ENCODE measurements at places on chromosomes 13 and 19. TPM values are rescaled to one million over a fixed set of nuclear protein-coding genes. Genes with fewer than 3 reads are reported as not detected.

Gene THSD1
- 45.2 TPM for total RNA-seq

Gene FXYD1
- not detected for total RNA-seq

Gene NLRP4
- total RNA-seq = not detected

Gene ACP7
- not detected for total RNA-seq

Gene OR7D2
- total RNA-seq = not detected

DNA sequence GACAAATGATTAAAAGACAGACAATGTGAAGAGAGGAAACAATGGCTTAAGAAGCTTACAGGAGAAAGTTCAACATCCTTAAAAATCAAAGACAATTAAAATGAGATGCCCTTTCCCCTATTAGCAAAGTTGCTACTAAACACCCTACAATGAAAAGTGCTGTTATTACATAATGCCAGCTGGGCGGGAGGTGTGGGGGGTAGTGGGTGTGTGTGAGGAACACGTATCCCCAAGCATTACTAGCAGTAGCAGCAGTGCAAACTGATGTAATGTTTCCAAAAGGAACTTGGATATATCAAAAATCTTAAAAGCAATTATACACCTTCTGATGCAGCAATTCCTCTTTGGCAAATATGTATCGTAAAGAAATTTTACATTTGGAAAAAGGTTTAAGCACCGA is 70.9 kb downstream of the PEG3 start:
- DNase-seq = no peak

- DNase-seq = no peak
Measured at GRCh38 chr13:97574926-97575325, 141.0 kb downstream of the RAP2A start.

GRCh38 chr19:50512999-50513745 is 541 bp downstream of the ASPDH start:
- no peak for DNase-seq

GRCh38 chr13:33326246-33326645 is 40.7 kb upstream of the STARD13 start:
- no peak for DNase-seq

DNA sequence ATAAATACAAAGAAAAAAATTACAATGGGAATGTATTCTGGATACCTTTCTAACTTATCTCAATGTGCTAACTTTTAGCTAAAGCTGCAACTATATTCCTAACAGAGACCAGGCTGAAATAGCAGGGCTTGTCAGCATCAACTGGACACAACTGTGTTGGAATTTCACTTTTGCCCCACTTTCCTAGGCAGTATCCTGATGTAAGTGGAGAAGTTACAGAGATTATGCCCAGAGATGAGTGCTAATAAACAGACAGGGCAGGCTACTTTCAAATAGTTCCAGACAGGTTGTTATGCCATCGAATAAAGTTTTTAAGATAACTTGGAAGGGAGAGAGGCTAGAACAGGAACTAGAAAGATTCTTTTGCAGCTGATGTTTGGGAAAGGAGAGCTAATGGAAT is 201.9 kb downstream of the KCTD12 start:
- no peak for DNase-seq

DNA sequence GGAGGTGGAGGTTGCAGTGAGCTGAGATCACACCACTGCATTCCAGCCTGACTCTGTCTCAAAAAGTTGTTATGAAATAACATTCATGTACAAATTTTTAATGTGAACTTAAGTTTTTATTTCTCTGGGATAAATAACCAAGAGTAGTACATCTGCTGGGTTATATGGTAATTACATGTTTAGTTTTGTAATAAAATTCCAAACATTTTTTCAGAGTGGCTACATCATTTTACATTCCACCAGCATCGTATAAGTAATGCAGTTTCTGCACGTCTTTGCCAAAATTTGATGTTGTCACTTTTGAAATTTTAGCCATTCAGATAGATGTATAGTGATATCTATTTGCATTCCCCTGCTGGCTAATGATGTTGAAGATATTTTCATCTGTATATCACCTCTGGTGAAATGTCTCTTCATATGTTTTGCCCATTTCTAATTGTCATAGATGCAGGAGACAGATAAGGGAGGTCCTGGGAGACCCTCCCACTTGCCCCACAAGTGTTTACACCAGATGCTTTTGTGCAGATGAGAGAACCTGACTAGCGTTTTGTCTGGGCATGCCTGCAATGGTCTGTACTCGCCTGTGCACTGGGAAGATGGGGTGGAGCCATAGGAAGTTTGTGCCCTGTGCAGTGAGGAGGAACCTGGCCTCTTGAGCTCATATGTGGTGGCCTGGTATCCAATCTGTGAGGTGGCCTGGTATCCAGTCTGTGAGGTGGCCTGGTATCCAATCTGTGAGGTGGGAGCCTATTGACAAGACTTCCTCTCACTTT is 12.7 kb upstream of the KBTBD6 start:
- DNase-seq = no peak

- DNase-seq = no peak
Measured at GRCh38 chr13:45109102-45109720, 11.1 kb upstream of the GTF2F2 start.

DNA sequence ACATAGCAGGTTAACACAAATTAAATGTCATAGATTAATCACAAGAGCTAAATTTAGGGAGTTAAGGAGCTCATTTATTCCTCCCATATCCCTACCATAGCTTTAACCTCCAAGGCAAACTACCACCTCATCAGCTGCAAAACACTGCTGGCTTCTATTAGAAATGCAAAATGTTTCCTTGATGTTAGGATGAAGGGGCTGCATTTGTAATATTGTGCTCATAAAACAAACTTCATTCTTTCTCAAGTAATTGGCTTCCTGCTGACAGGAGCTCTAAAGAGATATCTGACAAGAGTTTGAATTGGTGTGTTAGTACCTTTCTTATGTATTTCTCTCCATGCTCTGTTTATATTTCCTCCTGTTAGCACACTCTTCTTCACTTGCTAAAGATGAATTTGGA is 152.1 kb downstream of the OLFM4 start:
- DNase-seq = no peak

DNA sequence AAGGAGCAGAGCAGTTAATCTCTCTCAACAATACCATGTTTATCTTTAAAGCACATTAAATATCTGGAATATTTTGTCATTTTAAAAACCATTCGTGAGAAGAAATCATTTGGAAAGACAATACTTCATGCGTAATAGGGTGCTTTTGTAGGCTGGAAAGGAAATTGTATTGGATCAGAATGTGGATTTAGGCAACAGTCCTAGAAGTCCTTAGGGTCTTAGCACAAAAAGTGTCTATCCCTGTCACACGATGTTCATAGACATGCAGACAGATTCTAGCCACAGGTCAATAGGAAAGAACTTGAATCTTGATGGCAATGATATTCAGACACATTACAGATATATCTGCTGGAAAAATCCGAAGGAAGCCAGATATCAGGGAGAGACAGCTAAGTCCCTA is 156.0 kb downstream of the KCTD12 start:
- no peak for DNase-seq

GRCh38 chr13:39536906-39537305 is 66.1 kb downstream of the LHFPL6 start:
- no peak for DNase-seq

DNA sequence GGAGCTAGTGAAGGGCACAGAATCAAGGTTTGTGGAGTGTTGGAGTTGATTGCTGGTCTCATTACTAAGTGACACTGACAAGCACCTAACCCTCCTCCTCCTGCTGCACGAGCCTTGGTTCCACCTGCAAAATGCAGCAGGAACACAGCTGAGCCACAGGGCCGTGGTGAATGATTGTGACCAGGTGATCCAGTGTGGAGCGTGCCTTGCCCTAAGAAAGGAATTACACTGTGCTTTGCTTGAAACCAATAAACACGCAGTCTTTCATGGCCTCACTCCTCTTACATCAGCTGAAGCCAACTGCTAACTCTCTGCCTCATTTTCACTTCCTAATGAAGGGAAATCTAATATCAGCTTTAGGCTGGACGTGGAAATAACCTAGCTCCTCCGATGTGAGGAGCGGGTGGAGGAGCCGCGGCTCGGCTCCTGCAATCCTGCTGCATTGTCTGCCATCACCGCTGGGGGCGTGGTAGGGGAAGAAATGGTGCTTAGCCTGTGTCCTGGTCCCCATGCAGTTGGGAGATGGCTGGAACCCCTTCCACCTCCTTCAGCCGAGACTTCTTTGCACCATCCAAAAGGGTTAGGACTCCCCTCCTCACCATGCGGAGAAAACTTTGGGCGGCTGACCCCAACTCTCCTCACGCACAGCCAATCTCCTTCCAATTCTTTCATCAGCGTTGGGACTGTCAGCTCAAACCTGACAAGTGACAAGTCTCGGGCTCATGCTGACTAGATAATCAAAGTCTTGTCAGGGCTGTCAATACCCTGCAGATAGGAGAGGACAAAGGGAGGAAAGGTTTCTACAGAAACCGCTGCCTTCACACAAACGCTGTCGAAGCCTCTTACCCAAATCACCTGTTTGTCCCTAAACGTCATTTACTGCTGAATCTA is 427.9 kb downstream of the ZNF536 start:
- peak; percentile 6 for DNase-seq

DNA sequence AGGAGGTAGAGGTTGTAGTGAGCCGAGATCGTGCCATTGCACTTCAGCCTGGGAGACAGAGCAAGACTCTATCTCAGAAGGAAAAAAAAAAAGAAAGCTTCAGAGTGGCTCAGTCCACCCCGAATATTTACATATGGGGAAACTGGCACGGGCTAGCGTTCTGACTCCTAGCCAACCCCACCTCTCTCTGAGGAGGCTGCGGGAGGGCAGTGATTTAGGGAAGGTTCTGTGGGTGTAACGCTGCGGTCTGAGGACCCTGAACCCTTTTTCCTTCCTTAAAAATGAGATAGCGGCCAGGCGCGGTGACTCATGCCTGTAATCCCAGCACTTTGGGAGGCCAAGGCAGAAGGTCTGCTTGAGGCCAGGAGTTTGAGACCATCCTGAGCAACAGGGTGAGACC is 5.0 kb downstream of the LRRC25 start:
- DNase-seq = no peak

DNA sequence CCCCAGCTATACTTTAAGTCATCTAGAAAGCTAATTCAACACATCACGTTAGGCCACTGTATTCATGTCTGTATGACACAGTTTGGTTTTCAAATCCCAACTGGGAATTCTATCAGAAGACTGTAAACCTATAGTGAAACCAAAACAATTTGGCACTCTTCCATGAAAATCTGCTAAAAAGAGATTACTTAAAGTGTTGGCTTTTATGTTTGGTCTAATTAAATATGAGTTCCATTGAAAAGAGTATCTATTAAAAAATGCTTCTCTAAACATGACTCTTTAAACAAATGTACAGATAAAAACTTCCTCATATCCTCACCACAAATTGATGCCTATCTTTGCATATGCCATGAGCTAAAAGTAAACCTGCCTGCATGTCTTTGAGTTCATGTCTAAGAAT is 25.4 kb downstream of the PCDH9 start:
- no peak for DNase-seq

GRCh38 chr19:13629687-13630357 is 123.5 kb upstream of the CACNA1A start:
- DNase-seq = peak; percentile 75

GRCh38 chr13:39602277-39602613 is 748 bp downstream of the LHFPL6 start:
- DNase-seq = no peak

- no peak for DNase-seq
Measured at GRCh38 chr13:52449331-52450011, 963 bp downstream of the VPS36 start.

GRCh38 chr13:92838786-92839185 is 387.8 kb upstream of the GPC6 start:
- DNase-seq = peak; percentile 23

GRCh38 chr19:54352041-54352440 is 12.7 kb downstream of the LAIR1 start:
- no peak for DNase-seq

- no peak for DNase-seq
Measured at GRCh38 chr13:51035978-51036377, 75.1 kb downstream of the C13orf42 start.

DNA sequence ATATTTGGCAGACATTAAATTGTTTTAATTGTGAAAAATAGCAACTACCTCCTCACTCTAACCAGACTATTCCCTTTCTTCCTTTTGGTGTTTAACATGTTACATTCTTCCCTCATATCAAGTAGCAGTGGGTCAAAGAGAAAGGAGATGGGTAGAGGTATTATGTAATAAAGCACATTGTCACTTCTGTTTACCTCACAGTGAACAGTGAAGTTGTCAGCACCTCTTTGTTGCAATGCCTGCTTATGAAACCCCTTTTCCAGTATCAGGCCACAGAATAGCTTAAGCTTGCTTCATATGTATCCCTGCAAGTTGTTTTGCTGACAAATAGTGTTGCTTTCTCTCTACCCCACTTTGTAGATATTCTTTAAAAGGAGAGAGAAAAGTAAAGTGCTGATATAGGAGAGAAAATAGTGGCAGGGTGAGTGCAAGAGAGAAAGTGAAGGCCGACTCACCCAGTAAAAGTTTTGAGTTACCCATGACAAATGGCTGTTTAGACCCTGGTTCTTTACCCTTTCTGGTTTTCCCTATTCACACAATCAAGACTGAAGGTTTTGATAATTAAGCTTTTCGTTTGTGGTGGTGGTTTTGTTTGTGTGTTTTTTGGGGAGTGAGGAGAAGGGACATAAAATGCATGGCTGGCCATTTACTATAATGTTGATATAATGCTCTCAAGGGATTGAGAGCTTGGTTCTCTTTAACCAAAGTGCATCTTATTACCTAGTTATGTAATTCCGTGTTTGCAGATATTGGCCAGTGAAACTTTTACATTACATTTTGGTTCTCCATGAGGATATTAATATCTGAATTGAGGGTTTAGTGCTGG is 3.7 kb downstream of the ITM2B start:
- DNase-seq = no peak

GRCh38 chr13:42526276-42526675 is 47.7 kb upstream of the TNFSF11 start:
- no peak for DNase-seq

- no peak for DNase-seq
Measured at GRCh38 chr13:110399801-110400200, 92.7 kb downstream of the COL4A2 start.

- no peak for DNase-seq
Measured at GRCh38 chr13:53064731-53065130, 36.1 kb downstream of the OLFM4 start.

- peak; percentile 30 for DNase-seq
Measured at GRCh38 chr19:1725100-1726064, 27.9 kb upstream of the ONECUT3 start.

GRCh38 chr13:101474419-101474957 is 22.0 kb downstream of the ITGBL1 start:
- peak; percentile 7 for DNase-seq

- no peak for DNase-seq
Measured at GRCh38 chr13:70087247-70087646, 20.4 kb upstream of the ATXN8OS start.

DNA sequence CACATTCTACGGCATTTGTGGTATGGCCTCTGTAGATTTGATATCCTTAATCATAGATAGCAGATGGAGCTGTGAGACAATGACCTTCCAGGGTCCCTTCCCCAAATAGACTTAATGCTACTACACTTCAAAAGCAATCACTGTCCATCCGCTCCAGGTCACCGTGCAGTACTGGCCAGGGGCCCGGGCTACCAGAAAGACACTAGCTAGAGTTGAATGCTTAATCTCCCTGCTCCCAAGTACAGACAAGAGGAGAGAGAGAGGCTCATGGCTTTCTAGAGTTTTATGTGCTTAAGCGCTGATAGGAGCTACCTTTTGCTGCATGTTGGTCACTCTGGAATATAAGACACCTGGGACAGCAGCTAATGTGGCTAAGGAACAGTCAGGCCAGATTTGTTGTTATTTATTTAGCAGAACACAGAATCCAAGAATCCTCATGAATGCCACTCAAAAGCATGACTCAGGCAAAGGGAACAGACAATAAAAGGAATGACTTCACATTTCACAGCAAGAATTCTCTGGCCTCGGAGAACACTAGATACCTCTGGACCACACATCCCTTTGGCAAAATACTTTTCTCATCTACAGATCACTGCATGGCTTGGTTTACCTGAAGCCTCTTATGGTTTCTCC is 165.0 kb downstream of the LACC1 start:
- DNase-seq = no peak
